ENCODE measurements at places on chromosomes 2 and 18.
A peak's percentile ranks its signal among the peaks of the same experiment; 100 is the strongest.

GRCh38 chr2:86068136-86068588 is 37.5 kb downstream of the POLR1A start:
- peak; percentile 12 for DNase-seq

DNA sequence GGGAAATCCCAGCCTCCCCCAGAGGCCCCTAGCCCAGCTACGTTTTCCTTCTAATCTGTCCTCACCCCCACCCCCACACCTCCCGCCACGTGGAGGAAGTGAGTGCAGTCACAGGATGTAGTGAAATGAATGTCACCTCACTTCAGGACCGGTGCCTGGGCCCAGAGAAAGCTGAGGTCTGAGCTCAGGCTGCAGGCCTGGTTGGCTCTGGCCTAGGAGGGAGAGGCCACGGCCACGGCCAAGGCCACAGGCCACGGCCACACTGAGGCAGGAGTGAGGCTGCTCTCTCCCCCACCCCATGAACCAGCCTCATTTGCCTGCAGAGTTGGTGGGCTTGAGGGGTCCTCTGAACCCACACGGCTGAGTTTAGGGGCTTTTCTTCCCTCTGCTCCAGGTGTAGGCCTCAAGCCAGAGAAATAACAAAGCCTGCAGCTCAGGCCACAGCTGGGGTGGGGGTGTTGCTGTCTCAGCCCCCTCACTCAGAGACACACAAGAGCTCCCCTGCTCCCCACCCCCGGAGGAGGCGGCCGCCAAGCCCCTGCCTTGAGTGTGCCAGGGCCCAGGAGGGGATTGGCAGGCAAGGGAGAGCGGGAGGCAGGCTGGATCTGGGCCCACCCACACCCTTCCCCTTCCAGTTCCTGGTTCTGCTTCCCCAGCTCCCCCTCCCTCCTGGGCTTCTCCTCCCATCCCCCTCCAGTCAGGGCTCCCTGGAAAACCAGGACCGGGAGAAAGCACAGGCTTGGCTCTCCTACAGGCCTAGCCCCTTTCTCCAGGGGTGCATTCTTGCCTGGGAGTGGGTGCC is 27.0 kb downstream of the DNMT3A start:
- DNase-seq: peak; percentile 26

DNA sequence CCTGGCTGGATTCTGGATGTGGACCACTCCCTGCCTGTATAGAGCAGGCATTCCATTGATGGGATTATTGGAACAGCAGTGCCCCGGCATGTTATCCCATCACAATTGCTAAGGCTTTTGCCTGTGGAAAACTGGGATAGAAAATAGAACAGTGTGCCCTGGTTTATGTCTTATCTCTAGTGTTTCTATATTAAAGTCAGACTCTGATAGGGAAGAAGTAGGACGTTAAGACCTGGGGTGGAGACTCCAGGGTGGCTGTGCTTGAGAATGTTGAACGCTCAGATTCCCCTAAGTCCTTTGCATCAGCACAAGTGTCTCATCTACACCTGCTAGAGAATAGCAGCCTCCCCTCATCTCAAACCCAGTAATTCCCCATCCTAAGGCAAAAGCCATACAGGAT is 10.8 kb upstream of the NETO1 start:
- DNase-seq: no peak

GRCh38 chr2:233449081-233449901 is 95.0 kb downstream of the DGKD start:
- DNase-seq: no peak
